ENCODE measurements at places on chromosomes 16 and 17.

DNA sequence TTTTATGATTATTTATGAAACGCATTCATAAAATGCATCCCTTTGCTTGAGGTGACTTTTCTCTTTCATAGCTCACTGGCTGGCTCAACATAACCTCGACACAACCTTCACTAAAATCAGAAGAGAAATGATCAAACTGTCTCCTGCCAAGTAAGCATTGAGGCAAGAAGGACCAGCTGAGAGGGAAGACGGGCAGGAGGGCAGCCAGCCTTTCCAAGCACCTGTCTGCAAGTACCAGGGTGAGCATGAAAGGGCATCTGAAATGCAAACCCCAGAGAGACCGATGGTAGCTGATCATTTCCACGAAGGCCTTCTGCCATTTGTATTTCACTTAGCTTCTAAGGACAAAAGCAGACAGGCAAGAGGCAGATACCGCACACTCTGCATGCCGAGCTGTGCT is 52.1 kb upstream of the RPH3AL start:
- DNase-seq = no peak

GRCh38 chr17:70378076-70378475 is 208.7 kb downstream of the KCNJ2 start:
- DNase-seq = no peak

DNA sequence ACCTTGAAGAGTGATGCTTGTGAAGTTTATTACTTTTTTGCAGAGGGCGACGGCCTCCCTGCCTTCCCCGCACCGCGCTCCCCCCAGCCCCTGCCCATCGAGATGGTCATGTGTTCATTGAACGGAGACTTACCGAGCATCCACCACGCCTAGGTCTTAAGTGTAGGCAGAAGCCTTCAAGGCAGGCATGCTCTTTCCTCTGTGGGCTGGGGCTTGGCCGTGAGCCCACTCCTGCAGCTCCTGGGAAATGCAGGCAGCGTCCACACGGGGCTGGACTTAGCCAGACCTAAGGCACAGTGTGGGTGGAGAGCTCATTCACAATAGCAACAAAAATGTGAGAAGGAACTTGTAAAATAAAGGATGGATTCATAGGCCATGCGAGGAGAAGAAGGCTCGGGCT is 19.2 kb downstream of the RNF213 start:
- no peak for DNase-seq

DNA sequence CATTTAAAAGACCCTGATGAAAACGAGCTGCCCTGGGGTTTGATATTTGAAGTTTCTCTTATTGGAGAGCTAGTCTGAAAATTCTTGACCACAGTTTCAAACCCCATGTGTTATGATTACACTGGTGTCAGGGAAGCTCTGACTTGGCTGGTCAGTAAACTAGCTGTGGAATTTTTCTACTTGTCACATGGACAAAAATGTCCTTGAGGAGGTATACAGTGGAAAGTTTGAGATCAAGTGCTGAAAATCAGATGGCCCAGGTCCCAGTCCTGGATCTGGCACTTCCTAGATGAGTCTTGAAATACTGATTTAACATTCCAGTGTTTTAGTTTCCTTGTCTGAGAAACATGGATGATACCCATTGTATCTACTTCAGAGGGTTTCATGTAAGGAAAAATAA is 30.7 kb upstream of the SOX9 start:
- DNase-seq = no peak

DNA sequence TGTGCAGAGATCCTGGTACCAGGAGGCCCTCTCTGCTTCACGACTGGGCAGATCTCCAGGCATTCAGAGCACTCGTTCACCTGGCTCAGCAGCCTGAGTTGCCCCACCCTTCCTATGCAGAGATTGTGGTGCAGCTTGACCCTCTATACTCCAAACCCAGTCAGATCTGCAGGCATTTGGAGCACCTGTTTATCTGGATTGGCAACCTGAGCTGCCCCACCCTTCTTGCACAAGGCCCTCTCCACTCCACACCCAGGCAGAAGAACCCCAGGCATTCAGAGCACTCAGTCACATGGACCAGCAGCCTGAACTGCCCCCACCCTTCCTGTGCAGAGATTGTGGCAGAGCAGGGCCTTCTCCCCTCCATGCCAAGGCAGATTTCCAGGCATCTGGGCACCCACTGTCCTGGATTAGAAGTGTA is 88.4 kb upstream of the CDH5 start:
- DNase-seq = no peak

DNA sequence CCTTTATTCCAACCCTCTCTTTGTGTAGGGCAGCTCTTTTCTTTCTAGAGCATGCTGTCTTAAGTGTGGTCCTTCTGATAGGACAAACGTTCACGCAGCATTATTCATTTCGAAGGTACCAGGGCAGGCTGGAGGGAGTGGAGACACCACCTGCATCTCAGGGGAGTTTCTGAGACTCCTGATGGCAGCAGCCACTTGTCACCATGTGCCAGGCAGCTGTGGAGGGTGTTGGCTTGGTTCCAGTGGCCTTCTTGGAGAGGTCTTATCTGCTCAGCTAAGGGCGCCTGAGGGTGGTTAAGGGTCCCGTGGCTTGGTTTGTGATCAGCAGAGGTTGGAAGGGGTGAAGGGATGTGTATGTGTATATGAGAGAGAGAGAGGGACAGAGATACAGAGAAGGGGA is 257.1 kb upstream of the EEF2KMT start:
- DNase-seq = no peak

DNA sequence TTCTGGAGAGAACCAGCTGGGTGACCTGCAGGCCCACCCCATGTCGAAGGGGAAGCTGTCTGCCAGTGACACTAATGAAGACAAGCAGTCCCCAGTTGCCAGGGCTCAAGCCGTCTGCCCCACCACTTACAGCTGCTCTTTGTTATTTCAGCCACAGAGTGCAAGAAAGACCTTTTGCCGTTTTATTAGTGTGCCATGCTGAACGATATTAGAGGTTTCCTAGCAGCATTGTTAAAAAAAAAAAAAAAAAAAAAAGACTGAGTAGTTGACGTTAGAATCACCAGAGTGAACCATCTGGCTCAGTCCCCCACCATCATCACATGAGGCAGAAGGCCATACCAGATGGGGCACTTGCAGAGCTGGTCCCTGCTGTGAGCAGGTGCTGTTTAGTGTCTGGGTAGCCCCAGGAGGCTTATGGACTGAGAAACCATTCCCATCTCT is 26.5 kb upstream of the SLC39A11 start:
- DNase-seq = no peak

- no peak for DNase-seq
Observed at GRCh38 chr16:23868136-23868535, 32.4 kb downstream of the PRKCB start.

GRCh38 chr17:29344201-29344856 is 45.8 kb upstream of the TAOK1 start:
- no peak for DNase-seq

DNA sequence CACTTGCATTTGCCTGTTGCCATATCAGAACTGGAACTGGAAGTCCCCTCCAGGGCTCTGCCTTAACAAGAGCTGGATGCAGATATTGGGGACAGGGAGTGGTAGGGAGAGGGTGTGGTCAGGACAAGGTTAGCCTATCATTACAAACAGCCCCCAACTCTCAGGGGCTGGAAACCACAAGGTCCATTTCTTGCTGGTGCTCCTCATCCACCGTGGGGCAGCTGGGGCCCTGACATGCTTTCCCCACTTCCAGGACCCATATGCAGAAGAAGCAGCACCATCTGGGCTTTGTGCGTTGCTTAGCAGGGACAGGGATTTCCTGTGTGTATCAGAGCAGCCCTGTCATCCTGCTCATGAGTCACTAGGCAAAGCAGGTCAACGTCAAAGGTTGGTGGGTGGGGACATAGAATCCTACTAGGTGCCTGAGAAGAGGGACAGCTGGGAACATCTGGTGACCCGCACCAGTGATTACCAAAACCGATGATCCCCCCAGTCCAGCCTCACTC is 26.9 kb downstream of the RGS9 start:
- peak; percentile 65 for DNase-seq

- no peak for DNase-seq
Observed at GRCh38 chr16:72552654-72553053, 380.7 kb upstream of the PMFBP1 start.

- no peak for DNase-seq
Observed at GRCh38 chr17:77555121-77555591, 403.3 kb upstream of the TNRC6C start.

DNA sequence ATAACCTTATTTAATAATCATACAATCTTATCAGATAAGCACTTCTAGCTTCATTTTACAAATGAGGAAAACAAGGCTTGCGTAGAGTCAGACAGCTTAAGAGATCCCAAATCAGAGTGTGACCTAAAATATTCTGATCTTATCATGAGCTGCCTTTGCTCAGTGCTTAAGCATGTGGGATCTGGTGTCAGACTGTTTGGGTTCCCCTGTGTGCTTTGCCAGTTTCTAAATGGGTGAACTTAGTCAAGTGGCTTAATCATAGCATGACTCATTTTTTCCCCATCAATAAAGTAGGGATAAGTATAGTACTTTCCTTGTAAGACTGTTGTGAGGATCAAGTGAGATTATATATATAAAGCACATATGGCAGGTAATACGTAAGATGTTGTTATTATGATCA is 612.6 kb upstream of the C16orf82 start:
- no peak for DNase-seq

- no peak for DNase-seq
Observed at GRCh38 chr16:57637020-57637419, 8.6 kb downstream of the ADGRG1 start.

DNA sequence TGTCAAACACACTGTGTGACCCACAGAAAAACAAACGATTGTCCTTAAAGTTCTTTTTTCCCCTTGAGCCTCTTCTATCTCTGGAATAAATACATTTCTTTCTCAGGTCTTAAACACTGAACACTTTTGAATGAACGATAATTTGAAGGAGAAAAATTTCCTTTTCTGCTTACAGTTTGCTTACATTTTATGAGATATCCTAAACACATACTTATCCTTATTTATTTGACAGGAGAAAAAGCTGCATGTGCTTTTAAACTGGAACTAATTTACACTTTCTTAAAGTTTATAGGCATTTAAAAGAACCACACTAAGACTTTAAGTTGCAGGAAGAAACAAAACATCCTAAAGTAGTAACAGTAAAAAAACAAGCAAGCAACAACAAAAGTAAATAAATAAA is 4.7 kb upstream of the IGF2BP1 start:
- no peak for DNase-seq

- no peak for DNase-seq
Observed at GRCh38 chr16:17419266-17419665, 51.5 kb downstream of the XYLT1 start.

All from activated naive CD4-positive, alpha-beta T cell treated with anti-CD3 and anti-CD28 coated beads, Interleukin-2, amount 10 ng/mL, durations not matched to agents 7 days and 5 days (primary cell).